ENCODE measurements at places on chromosomes 3 and 15.

DNA sequence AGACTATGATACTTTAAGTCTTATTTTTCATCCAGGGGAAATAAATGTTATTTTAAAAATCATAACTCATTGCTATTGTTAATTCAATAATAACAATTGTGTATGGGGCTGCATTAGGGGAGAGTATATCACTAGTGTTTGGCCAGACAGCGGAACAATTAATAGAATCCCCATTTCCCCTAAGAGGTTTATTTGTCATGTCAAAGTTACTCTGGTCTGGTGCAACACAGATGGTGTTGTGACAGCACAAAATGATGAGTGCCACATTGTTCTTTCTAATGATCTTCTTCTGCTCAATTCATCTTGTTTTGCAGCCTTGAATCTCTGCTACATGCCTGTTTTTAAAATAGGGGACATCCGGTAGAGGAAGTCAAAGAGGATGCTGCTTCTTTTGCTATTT lies 351.6 kb downstream of the NSUN3 start:
- H3K27me3 ChIP-seq, result no peaks in the 10 kb centered on the region
- H3K27ac ChIP-seq, result no peak overlapping the region
- no peaks in the 10 kb centered on the region for H3K4me1 ChIP-seq
- no peak for DNase-seq

DNA sequence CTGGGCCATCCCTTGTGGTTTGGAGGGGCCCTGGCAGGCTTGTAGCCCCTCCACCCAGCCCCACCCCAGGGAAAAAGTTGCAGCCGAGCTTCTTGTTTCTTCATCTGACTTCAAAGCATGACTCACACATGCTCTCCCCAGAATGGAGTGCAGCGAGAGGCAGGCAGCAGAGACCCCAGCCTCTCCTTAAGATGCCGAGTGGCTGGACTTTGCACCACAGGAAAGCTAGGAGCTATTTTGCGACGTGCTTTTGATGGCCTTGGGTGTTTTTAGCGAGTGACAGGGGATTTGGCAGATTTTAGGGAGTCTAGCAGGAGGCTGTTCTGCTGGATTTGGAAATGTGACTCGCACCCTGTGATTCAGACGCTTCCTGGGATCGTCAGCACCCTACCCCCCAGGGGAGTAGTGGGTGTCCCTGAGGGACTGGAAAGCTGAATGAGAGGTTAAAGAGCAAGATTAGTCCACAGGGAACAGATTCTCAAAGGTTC lies 14.2 kb downstream of the BAHD1 start:
- H3K36me3 ChIP-seq, result peaks cover 4% of the 10 kb centered on the region
- peak overlapping the region; percentile 62 for H3K4me3 ChIP-seq
- H3K27me3 ChIP-seq, result no peaks in the 10 kb centered on the region
- DNase-seq, result peak; percentile 51
- H3K4me1 ChIP-seq, result peaks cover 75% of the 10 kb centered on the region

DNA sequence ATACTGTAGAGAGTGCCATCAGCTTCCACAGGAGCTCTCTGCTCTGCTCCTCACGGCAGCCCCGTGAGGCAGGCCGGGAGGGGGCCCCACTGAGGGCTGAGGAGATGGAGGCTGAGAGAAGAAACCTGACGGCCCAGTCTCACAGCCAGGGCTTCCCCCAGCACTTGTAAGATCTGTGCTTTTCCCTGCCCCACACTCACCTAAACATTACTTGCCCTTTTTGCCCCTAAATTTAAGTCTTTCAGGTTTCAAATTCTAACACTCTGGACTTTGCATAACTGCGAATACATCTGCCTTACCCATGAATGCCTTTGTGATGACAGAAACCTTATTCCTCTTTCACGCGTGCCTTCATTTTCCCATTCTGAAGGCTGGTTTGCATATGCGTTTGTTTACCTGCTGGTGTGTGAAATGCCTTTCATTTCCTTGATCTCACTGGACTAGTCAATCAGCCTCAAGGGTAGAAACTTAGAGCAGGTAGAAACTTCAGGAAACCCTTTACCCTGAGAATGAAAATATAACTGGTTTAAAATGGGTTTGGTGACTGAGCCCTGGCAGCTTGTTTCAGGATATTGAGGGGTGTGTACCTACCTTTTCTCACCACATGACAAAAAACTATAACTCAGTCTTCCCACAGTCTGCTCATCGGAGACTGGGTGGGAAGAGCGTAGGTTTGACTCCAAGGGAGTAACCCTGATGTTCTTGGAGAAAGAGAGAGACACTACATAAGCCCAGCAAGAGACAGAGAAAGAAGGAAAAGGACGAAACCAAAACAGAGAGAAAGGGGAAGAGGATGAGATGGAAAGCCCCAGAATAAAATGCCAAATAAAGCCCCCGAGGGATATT lies 20.1 kb downstream of the SLC12A8 start:
- no peaks in the 10 kb centered on the region for H3K4me1 ChIP-seq
- H3K27ac ChIP-seq, result no peak overlapping the region
- no peak for DNase-seq
- peaks cover 55% of the 10 kb centered on the region for H3K27me3 ChIP-seq
- H3K4me3 ChIP-seq, result no peak overlapping the region
- no peaks in the 10 kb centered on the region for H3K36me3 ChIP-seq

GRCh38 chr3:61522060-61522459 lies 39.3 kb upstream of the PTPRG start:
- DNase-seq, result no peak
- no peaks in the 10 kb centered on the region for H3K27me3 ChIP-seq
- no peak overlapping the region for H3K27ac ChIP-seq
- H3K4me3 ChIP-seq, result no peak overlapping the region
- H3K4me1 ChIP-seq, result peaks cover 16% of the 10 kb centered on the region

- H3K36me3 ChIP-seq, result peaks cover 51% of the 10 kb centered on the region
- H3K27ac ChIP-seq, result no peak overlapping the region
- H3K27me3 ChIP-seq, result no peaks in the 10 kb centered on the region
- no peaks in the 10 kb centered on the region for H3K4me1 ChIP-seq
- no peak overlapping the region for H3K4me3 ChIP-seq
- no peak for DNase-seq
These were observed 23.4 kb upstream of the CLK3 start for GRCh38 chr15:74592222-74592621.

DNA sequence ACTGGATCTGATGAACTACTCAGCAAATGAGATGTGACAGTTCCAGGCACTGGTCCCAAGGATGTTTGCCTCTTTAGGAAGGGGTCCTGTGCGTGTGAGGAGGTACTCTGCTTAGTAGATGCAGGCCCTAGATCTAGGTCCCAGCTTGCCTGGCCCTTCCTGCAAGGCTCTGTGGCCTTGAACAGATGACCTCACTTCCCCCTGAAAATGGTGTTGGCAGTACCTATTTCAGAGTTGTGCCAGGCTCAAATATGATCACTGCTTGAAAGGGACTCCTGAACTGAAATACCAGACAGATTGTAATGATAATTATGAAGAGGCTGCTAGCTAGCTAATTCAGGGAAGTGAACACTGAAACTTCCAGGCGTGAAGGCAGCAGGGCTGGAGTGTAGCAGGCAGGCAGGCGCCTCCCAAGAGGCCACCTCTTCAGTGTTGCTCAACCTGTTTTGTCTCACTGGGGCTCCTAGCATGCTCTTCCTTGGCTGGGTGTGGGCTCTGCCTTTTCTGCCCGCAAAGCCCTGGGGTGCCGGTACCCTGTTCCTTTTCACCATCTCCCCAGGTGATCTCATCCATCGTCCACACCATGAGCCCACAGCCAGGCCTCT lies 24.1 kb upstream of the CPNE9 start:
- H3K27me3 ChIP-seq, result no peaks in the 10 kb centered on the region
- no peaks in the 10 kb centered on the region for H3K4me1 ChIP-seq
- no peak overlapping the region for H3K27ac ChIP-seq
- no peak for DNase-seq
- H3K4me3 ChIP-seq, result no peak overlapping the region

- H3K36me3 ChIP-seq, result no peaks in the 10 kb centered on the region
- no peaks in the 10 kb centered on the region for H3K4me1 ChIP-seq
- H3K27me3 ChIP-seq, result no peaks in the 10 kb centered on the region
- H3K27ac ChIP-seq, result no peak overlapping the region
These were observed 41.4 kb downstream of the C3orf85 start for GRCh38 chr3:109177908-109178307.

- no peaks in the 10 kb centered on the region for H3K36me3 ChIP-seq
- DNase-seq, result no peak
- H3K27ac ChIP-seq, result no peak overlapping the region
- no peak overlapping the region for H3K4me3 ChIP-seq
These were observed 92.7 kb upstream of the RARB start for GRCh38 chr3:25335356-25335755.

- H3K27ac ChIP-seq, result no peak overlapping the region
- DNase-seq, result no peak
- no peaks in the 10 kb centered on the region for H3K27me3 ChIP-seq
- H3K36me3 ChIP-seq, result no peaks in the 10 kb centered on the region
- H3K4me3 ChIP-seq, result no peak overlapping the region
These were observed 1006.5 kb downstream of the TBL1XR1 start for GRCh38 chr3:176190755-176191154.

DNA sequence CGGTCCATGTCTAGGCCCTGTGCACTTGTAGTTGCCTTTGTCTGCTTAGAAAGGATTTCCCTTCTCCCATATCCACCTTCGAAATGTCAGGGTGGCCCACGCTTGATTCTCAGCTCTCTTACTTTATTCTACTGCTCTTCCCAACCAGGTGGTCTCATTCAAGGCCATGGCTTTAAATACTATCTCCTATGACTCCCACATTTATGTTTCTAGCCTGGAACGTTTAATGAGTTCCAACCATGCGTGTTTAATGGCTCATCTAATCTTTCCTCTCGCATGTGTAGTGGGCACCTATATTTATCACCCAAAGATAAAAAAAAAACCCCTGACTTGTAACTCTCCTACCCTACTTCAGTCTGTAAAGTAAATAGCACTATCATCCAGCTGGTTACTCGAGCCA lies 727.2 kb upstream of the CFAP20DC start:
- no peak overlapping the region for H3K27ac ChIP-seq
- H3K27me3 ChIP-seq, result no peaks in the 10 kb centered on the region
- peaks cover 53% of the 10 kb centered on the region for H3K4me1 ChIP-seq

GRCh38 chr3:111761309-111761795 lies 97.7 kb upstream of the PHLDB2 start:
- no peaks in the 10 kb centered on the region for H3K4me1 ChIP-seq
- no peaks in the 10 kb centered on the region for H3K27me3 ChIP-seq
- H3K4me3 ChIP-seq, result no peak overlapping the region
- no peak for DNase-seq
- H3K27ac ChIP-seq, result no peak overlapping the region
- H3K36me3 ChIP-seq, result no peaks in the 10 kb centered on the region

- DNase-seq, result no peak
- H3K36me3 ChIP-seq, result no peaks in the 10 kb centered on the region
- H3K4me3 ChIP-seq, result no peak overlapping the region
- peaks cover 8% of the 10 kb centered on the region for H3K27me3 ChIP-seq
- H3K27ac ChIP-seq, result no peak overlapping the region
These were observed 7.1 kb upstream of the EMC4 start for GRCh38 chr15:34217587-34218225.

- DNase-seq, result no peak
- H3K4me3 ChIP-seq, result no peak overlapping the region
- peaks cover 2% of the 10 kb centered on the region for H3K36me3 ChIP-seq
- no peak overlapping the region for H3K27ac ChIP-seq
- peaks cover 3% of the 10 kb centered on the region for H3K27me3 ChIP-seq
These were observed 226.1 kb downstream of the PLCL2 start for GRCh38 chr3:17110660-17111396.

DNA sequence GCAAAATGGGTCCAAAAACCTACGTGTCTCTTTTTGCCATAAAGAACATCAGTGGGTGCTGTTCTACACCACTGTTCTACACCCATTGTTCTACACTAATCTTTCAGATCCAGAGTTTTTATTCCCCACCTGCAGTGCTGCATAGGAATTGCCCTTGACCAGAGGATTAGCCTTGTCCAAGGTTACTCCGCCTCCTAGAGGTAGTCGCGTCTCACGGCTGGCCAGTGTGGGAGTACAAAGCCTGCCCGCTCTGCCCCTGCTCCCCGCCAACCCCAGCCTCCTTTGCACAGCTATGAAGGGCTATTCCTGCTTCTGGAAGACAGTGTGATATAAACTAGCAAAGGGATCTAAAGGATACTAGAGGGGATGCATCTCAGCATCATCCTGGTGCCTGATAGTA lies 222.1 kb upstream of the LMCD1 start:
- no peaks in the 10 kb centered on the region for H3K27me3 ChIP-seq
- H3K4me3 ChIP-seq, result no peak overlapping the region
- H3K36me3 ChIP-seq, result no peaks in the 10 kb centered on the region
- no peak for DNase-seq

GRCh38 chr3:134622806-134623365 lies 27.9 kb downstream of the KY start:
- DNase-seq, result no peak
- no peak overlapping the region for H3K27ac ChIP-seq
- H3K36me3 ChIP-seq, result no peaks in the 10 kb centered on the region
- no peak overlapping the region for H3K4me3 ChIP-seq

DNA sequence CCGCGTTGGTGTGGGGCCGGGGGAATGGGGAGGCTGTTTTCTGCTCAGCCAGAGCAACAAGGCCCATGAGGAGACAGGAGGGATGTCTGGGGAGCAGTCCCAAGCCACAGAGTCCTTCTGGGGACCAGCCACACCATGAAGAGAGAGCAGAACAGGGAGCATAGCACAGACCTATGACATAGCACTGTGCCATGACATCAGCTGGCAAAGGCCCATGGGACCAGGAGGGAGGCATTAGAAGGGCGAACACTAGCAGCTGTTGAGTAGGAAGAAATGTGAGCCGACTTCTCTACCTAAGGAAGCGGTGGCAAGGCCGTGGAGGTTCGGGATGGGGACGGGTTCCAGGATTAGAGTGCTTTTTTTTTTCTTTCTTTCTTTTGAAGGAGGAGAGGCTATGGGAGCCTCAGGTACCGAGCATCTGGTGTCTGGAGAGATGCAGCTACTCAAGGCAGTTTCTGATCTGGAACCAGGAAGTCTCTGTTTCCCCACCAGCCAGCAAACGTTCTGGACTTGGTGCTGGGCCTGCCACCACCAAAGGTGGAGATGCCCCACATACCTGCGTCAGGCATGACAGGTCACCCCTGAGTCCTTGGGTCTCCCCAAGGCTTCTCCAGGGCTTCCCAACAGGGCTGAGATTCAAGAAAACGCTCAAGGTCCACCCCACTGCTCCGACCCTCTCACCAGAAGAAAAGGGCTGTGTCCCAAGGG lies 77.3 kb upstream of the CGNL1 start:
- H3K36me3 ChIP-seq, result no peaks in the 10 kb centered on the region
- no peak overlapping the region for H3K4me3 ChIP-seq
- peaks cover 7% of the 10 kb centered on the region for H3K27me3 ChIP-seq
- no peaks in the 10 kb centered on the region for H3K4me1 ChIP-seq
- no peak overlapping the region for H3K27ac ChIP-seq

GRCh38 chr3:55885721-55886120 lies 398.6 kb upstream of the WNT5A start:
- no peak overlapping the region for H3K27ac ChIP-seq
- no peaks in the 10 kb centered on the region for H3K4me1 ChIP-seq
- no peaks in the 10 kb centered on the region for H3K27me3 ChIP-seq
- no peak for DNase-seq
- no peak overlapping the region for H3K4me3 ChIP-seq

DNA sequence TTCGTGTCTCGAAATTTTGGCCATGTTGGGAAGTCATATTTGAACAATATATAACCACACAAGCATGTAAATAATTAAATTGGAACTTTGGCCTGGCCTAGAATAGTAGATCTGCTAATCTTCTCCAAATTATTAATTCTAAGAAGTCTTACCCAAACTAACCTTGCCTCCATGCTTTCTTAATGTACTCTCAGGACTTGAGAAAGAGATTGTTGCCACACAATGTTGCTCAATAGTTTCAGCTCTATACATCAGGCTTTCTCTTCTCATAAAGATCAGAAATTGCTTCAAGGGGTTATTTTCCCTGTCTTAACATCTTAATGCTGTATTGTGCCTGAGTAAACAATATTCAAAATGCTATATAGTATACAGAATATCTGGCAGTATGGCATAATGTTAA lies 202.7 kb upstream of the LRIG1 start:
- no peaks in the 10 kb centered on the region for H3K4me1 ChIP-seq
- no peak overlapping the region for H3K4me3 ChIP-seq
- H3K27ac ChIP-seq, result no peak overlapping the region
- H3K36me3 ChIP-seq, result no peaks in the 10 kb centered on the region

All from activated naive CD4-positive, alpha-beta T cell treated with anti-CD3 and anti-CD28 coated beads, Interleukin-2, amount 10 ng/mL, durations not matched to agents 7 days and 5 days (primary cell).